ENCODE measurements at places on chromosomes 16 and 17. TPM values are rescaled to one million over a fixed set of nuclear protein-coding genes. Genes with fewer than 3 reads are reported as not detected.

The EPX gene
- total RNA-seq: not detected

The C17orf78 gene
- total RNA-seq: not detected

The KRT40 gene
- 3.9 TPM for total RNA-seq

The RAB26 gene
- 1.4 TPM for total RNA-seq

The GDPD3 gene
- total RNA-seq: 13.1 TPM

The RSKR gene
- 43.7 TPM for total RNA-seq

The CCL5 gene
- total RNA-seq: 2.3 TPM

The XYLT1 gene
- 30.6 TPM for total RNA-seq

The CCL15 gene
- total RNA-seq: not detected

The TP53TG3B gene
- total RNA-seq: not detected

The ERN2 gene
- total RNA-seq: 2.8 TPM

The TMEM114 gene
- not detected for total RNA-seq

The RNF167 gene
- total RNA-seq: 92.7 TPM

The TNP2 gene
- total RNA-seq: not detected

The ARHGAP23 gene
- total RNA-seq: 108 TPM
